ENCODE measurements at places on chromosomes 1 and 21.

DNA sequence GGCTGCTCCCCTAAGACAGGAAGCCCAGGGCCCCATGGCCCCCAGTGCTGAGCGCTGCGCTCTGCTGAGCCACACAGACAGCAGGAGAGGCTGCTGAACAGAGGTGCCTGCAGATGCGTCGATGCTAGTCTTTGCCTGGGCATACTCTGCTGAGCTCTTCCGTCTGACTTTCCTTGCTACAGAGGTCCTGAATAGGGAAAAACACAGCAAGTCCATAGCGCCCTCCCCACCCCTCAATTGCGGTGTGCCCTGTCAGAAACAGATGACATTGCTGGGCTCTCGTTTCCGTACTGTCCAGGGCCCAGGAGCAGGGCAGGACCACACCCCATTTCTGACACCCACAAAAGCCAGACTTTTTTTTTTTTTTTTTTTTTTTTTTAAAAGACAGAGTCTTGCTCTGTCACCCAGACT, 252.5 kb downstream of the SDCCAG8 start:
- DNase-seq: peak; percentile 58

GRCh38 chr1:231322880-231323530, 14.6 kb downstream of the EXOC8 start:
- no peak for DNase-seq

DNA sequence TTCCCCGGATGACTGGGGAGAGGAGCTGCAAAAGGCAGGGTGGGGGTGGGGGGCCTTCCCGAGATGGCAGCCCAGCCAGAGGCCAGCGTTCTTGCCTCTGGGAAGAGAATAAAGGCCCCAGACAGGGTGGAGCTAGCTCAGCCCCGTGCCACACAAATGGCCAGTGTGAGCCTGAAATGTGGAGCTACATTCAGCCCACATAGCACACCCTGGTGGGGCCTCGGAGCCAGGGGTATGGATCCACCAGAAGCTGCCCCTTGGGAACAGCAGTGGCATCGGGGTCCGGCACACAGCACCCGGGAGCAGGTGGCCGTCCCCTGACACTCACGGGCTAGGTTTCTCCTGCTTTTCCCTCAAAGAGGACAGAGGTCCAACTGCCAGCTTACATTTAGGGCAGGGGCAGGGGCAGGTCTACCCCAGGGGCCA, 93.9 kb downstream of the PDE9A start:
- no peak for DNase-seq

- DNase-seq: no peak
Observed at GRCh38 chr1:212104586-212105325, 69.2 kb downstream of the DTL start.

DNA sequence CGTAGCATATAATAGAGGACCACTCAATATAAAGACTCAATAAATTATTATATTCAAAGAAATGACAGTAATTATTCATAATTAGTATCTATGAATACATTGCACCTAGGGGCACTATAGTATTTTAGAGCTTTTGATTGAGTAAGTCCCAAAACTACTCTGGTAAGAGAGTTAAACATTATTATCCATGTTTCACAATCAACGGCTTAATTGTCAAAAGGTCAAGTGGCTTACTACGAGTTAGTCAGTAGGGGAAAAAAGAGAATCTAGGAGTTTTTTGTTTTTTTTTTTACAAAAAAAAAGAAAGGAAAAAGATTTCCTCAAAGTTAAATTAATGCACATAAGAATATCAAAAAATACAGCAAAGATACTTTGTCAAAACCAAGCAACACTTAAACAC, 20.4 kb upstream of the LAMC1 start:
- DNase-seq: no peak

DNA sequence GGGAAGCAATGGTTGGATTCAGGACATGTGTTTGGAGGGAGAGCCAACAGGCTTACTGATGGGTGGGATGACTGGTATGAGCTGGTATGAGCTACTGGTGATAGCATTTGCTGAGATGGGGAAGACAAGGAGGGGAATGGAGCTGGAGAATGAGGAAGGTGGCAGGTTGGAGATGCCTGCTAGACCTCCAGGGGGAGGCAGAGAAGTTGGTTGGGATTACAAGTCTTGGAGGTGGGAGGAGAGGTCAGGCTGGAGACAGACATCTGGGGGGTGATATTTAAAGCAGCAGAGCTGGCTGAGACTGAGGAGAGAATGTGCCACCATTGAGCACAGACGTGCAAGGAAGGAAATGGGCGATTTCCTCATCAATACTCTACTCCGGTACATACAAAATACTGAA, 31.8 kb upstream of the ENO1 start:
- DNase-seq: no peak

GRCh38 chr1:65799601-65800000, 6.9 kb downstream of the PDE4B start:
- no peak for DNase-seq

- no peak for DNase-seq
Observed at GRCh38 chr21:18252680-18253079, 8.0 kb downstream of the CHODL start.

- no peak for DNase-seq
Observed at GRCh38 chr1:115262886-115263285, 75.2 kb downstream of the NGF start.

DNA sequence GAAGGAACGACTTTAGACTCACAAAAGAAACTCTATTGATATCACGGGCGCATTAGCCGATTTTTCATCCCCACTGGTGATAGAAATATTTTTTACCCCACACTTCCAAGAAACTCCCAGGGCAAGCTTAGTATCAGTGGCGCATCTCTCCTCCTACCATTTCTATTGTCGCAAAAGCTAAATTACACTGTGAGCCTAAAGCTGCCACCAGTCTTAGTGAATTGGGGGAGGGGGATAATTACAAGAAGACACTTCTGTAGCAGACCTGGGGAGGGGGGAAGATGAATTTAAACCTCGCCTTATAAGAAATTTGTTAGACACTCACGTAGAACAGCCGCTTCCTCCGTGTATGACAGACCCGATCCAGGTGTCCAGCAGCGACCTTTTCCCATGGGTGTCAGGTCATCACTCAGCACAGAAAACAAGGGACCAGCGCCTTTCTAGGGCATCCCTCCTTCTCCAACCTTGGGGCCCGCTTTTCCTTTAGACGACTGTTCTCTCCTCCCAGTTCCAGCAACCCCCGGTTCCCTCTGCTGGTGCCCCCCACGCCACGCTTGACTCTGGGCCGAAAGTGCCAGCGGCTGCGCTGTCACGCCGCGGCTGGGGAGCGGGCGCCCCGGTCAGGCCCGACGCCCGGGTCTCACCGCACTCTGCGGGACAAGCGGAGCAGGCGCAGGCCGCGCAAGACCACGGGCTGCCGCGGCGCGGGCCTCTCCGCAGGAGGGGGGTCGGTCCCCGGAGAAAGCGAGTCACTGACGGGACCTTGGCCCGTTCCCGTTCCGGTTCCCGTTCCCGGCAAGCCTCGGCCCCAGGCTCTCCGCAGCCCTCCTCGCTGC, 821 bp downstream of the PHC2 start:
- DNase-seq: no peak

GRCh38 chr1:244896550-244896949, 32.2 kb upstream of the HNRNPU start:
- no peak for DNase-seq

GRCh38 chr1:244161236-244161510, 110.1 kb downstream of the ZBTB18 start:
- DNase-seq: no peak

DNA sequence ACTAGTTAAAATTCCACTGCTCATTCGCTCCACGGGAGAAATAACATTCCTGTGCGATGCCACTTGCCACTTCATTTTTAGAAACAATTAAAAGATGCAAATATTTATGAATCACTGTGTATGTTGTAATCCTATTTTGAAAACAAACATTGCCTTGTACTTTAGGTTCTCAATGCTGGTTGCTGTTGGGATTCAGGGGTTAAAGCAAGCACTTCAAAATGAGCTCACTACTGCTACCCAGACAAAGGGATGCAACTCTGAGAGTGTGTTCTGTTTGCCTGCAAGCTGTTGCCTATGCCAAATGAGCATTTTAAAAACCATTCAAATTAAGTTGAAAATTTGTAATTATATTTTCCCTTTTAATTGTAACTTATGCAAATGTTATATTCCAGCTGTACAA, 87.5 kb downstream of the RWDD3 start:
- no peak for DNase-seq

- DNase-seq: no peak
Observed at GRCh38 chr1:165992533-165992932, 165.1 kb downstream of the UCK2 start.

GRCh38 chr1:234839663-234840062, 229.7 kb upstream of the IRF2BP2 start:
- DNase-seq: no peak
